Activated T-cell treated with anti-CD3 and anti-CD28 coated beads, Interleukin-2, amount 50 U/mL, for 4 hours (primary cell): ENCODE measurements at places on chromosomes 6 and 20.

GRCh38 chr20:57398231-57398821 lies 7.1 kb downstream of the RBM38 start:
- DNase-seq = peak; percentile 84

- DNase-seq = no peak
Measured at GRCh38 chr6:117483004-117483644, 650 bp downstream of the DCBLD1 start.

DNA sequence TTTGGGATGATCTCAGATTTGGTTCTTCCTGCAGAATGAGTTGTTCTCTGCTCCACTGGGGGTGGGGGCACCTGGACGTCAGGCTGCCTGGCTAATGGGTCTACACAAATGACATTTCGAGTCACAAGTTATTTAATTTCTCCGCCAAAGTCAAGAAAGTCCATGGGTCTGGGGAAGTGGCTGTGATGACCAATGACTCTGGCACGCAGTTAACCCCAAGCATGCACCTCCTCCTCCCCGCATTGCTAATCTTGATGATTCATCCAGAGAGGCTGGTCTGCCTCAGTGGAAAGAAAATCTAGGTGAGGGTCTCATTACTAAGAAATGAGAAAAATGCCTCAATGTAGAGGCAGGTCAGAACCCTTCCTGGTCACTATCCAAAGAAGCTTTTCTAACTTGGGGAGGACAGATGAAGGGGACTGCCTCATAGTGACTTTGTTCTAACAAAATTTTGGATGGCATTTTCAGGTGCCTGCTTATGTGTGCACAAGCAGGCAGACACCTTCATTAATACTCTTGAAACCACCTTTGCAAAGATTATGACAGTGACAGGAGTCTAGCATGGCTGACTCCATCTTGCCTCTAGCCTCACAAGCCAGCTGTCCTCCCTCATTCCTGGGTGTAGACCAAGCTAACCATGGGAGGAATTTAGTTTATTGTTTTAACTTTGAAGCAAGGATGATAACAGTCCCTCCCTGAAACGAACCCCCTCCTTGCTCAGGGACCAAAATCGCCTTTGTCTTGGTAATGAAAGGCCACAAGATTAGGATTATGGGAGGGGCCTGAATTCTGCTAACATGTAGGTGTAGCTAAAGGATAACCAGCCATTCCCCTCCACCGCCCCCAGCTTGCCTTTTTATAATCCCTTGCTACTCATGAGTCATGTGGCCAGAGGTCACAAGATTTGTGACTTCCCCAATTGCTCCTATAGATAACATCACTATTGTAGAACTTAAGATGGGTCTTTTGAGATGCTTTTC lies 98.6 kb upstream of the MRPS10 start:
- DNase-seq = no peak

DNA sequence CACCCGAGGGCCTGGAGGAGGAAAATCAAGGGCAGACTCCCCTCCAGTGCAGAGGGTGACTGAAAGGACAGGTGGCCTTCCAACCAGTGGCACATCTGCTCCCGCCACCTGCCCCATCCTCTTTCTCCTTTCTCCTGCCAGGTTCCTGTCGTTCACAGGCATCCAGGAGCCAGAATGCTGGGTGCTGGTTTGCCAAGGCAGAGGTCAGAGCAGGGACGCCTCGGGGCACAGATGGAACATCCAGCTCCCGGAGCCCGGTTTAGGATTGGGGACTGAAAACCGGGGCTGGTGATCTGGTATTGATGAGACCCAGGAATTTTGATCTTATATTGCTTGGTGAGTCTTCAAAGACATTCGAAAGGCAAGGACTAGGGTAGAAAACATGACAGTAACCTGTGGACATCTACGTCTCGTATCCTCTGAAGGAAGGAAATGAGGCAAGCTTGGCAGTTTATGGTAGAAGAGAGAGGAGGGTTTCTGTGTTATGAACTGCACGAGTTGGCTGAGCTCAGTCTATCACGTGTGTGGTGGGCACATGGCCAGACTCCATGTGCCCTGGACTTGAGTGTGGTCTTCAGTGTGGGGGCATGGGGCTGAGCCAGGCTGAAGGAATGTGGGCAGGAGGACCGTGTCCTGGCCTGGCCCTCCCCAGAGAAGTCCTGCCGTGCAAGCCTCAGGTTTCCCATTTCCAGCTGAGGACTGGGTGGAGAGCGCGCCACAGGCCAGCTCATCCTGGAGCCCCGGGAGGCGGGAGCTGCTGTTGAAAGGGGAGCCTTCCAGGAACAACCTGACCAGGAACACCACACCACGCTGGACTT lies 74.2 kb downstream of the IRF4 start:
- no peak for DNase-seq

GRCh38 chr6:43096451-43097097 lies 20.5 kb downstream of the PTK7 start:
- no peak for DNase-seq

- no peak for DNase-seq
Measured at GRCh38 chr20:52724541-52724940, 247.6 kb upstream of the TSHZ2 start.

DNA sequence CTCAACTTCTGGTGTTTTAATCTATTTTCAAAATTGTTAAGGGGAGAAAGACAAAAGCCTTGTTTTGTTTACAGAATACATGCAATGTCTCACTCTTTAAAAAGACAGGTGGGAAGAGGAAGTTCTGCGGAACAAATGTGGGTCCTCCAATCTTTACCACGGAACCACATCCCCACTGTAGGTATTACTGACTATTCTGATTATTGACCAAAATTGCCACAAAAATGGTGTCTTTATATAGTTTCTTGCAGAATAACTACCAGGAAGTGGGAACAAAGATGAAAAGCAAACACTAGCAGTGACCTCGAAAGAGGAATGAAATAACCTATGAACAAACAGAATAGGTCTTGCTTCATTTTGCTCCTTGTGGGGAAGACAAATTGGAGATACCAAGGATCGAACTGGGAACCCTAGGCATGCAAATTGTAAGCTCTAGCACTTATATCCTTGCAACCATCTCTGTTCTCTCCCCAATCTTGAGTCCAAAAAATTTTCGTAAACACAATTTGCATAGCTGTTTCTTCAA lies 106.7 kb downstream of the GPX5 start:
- DNase-seq = no peak

DNA sequence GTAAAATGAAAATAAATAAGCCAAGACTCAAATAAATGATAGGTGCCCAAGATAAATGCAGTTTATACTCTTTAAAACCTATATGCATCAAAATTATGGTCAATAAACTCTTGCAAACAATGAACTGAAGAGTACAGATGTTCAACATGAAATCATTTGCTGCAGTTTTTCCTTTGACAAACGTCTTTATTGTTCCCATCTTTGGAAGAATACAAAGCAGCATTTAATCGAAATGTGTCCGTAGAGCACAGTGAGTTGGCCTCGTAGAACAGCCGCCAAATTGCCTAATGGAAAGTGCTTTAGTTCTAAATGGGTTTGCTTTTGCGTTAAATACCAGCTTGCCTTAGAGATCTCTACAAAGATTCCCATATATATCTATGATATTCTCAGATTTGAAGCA lies 447.4 kb downstream of the PKHD1 start:
- no peak for DNase-seq

- DNase-seq = peak; percentile 51
Measured at GRCh38 chr6:156779206-156780094, 2.3 kb downstream of the ARID1B start.

GRCh38 chr6:53517021-53517420 lies 27.9 kb downstream of the GCLC start:
- no peak for DNase-seq

- DNase-seq = peak; percentile 13
Measured at GRCh38 chr6:53347250-53347920, 1.4 kb downstream of the ELOVL5 start.

DNA sequence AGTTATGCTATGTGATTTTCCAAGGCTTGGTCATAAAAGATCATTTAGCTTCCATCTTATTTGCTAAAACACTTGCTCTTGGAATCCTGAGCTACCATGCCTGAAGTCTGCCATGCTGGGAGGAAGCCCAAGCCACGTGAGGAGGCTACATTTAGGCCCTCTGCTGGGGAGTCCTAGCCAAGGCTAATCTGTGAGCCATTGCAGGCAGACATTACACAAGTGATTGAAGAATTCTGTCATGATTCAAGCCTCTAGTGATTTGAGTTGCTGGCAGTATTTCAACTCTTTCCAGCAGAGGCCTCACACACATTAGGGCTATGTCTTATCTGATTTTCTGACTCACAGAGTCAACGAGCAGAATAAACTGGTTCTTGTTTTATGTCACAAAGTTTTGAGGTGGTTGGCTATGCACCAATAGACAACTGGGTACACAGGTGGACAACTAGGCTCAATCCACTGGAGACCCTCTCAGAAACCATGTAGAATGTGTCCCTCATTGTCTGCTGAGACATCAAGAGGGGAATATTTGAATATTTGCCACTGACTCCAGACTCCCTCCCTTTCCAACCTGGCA lies 227.2 kb upstream of the SULF2 start:
- no peak for DNase-seq

GRCh38 chr6:99119109-99120031 lies 171.6 kb upstream of the FBXL4 start:
- DNase-seq = no peak

DNA sequence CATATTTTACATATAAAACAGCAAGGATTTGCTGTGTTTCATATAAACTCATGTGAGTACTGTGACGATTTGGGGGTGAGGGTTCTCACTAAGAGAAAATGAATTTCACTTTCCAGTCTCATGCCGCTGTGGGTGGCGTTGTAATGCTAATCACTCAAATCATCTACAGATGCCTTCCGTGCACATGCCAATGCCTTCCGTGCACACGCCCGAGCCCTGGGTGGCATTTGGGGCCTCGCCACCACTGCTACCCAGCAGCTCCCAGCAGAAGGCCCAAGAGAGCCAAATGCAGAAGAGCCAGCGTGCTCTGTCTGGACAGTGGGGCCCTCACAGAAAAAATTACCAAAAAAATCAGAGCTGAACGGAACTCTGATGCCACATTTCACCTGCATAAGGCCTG lies 53.7 kb downstream of the WDR27 start:
- DNase-seq = no peak

GRCh38 chr6:28280595-28281287 lies 631 bp upstream of the PGBD1 start:
- DNase-seq = no peak

DNA sequence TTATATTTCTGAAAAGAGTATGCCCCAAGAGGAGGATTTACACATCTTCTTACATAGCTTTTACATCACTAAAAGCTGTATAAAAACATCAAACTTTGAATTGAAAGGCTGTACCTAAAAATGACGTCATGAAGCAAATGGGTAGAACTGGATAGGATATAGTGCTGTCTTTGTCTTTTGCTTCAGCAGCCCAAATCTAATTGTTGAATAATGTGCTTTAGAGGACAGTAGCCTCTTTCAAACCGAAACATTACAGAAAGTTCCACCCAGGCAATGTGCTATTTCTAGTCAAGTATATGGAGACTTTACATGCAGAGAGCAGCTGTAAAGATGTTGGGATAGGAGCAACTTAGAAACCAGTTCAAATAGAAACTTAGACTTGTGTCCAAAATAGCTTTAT lies 51.9 kb downstream of the ADGRG6 start:
- DNase-seq = no peak

- DNase-seq = no peak
Measured at GRCh38 chr20:57476084-57476526, 48.8 kb downstream of the CTCFL start.

- no peak for DNase-seq
Measured at GRCh38 chr6:137512757-137513605, 18.8 kb upstream of the OLIG3 start.

GRCh38 chr6:15862810-15863209 lies 200.0 kb upstream of the DTNBP1 start:
- DNase-seq = no peak

GRCh38 chr6:53133961-53134360 lies 14.7 kb downstream of the GCM1 start:
- no peak for DNase-seq

DNA sequence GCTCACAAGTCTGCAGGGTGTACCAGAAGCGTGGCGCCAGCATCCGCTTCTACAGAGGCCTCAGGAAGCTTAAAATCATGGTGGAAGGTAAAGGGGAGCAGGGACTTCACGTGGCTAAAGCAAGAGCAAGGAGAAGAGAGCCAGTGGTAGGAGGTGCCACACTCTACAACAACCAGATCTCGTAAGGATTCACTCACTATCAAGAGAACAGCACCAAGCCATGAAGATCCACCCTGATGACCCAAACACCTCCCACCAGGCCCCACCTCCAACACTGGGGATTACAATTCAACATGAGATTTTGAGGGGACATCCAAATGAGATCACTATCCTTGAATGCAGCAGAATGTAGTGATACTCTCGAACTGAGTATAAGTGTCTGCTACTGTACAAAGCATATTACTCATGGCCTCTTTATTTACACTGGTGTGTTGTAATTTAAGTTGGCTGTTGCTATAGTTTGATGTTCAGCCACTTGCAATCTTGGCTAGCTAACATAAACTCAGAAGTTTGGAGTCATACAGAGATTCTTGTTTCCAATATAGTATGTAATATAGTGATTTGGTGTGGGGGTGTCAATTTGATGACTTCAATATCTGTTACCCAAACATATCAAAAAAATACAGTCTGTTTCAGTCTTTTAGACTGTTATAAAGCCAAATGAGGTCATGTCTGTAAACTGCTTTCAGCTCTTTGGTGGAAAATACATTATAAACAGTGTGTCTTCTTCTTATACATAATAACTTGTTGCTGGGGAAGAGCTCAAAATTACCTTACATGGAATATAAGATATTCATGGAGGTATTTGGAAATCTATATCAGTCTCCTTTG lies 39.4 kb upstream of the MYLIP start:
- no peak for DNase-seq

- DNase-seq = no peak
Measured at GRCh38 chr20:47782076-47782475, 3.2 kb downstream of the SULF2 start.

DNA sequence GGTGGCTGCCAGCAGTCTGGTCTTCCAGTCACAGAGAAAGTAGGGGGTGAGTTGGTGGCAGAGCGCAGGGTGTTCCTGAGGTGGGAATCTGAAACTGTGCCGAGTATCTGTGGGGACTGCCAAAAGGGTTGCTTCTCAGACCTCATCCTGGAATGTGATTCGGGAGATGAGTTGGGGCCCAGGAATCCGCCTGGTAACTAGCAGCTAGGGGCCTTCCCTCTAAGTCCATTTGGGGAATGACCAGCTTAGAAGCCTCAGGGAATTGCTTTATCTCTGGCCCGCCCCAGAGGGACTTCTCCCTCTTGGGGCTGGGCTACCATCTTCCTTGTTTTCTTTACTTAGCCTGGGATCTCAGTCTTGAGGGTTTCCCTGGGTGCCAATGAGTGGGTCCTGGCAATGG lies 49.6 kb downstream of the MOCS1 start:
- DNase-seq = no peak

DNA sequence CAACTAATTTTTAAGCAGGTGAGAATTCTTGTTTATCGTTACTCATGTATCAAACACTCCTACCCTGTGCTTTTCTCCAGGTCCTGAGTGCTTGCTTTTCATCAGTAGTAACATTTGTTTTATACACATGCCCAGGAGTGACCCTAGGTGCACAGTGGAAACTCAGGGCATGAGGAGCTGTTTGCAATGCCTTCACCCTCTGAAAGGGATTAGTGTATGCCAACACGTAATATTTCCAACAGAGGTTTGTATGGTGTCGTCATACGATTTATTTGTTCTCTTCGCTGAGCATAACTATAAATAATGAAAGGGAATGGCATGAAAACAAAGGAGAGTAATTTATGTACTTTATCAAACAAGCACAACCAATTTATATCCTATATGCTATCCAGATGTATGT lies 537.4 kb upstream of the MMS22L start:
- DNase-seq = no peak
